SK-N-SH (cell line): ENCODE measurements at places on chromosomes 7 and 10.

- DNase-seq: no peak
Observed at GRCh38 chr10:122296363-122297120, 25.4 kb downstream of the BTBD16 start.

DNA sequence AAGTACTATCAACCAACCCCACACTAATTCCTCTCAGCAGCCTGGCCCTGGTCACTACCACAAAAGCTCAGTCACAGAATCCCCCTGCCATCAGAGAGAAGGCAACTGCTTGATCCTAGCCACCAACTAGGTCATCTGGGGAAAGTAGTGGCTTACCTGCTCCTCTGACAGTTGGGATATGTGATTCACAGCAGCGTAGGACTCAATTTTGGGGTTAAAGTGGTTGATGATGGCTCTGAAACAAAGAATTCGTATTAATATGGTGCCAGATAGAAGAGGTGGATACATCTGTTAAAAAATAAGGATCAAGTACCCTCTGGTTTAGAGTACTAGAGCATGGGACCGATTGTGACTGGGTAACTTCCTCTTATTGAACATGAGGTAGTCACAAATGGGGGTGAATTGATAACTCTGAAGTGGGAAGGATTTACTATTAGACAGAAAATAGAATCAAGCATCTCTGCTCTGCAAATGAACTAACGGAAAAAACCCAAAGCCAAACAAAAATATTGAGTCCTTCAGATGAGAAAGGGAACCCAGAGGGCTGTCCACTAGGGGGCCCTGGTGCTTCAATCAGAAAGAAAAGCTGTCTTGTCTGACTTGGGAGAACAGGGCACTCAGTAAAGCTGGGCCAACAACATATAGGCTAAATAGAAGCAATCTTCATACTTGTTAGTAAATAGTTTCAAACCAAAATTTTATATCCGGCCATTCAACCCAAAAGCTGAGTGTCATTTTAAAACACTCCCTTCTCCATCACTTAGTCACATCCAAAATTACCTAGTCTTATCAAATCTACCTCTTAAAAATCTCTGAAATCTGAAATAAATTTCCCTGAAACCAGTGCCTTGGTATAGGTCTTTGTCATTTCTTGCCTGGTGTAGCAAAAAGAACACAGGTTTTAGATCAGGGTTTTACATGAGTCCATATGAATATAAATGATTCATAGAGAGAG lies 45.9 kb upstream of the KCNIP2 start:
- DNase-seq: peak; percentile 66

DNA sequence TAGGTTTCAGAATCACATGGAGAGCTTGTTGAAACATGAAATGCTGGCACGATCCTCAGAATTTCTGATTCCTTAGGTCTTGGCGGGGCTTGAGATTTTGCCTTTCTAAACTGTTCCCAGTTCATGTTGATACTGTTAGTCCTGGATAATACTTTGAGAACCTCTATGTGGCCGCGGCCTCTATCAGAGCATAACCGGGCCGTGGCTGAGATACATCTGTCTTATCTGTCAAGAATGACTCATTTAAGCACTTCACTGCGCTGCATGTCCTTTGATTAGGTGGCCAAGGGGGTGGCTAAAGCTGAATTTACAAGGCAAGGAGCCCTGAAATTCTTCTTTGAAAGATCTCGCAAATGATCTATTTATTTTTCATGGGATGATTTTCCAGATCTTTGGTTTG lies 66.9 kb downstream of the GALNT17 start:
- DNase-seq: no peak

- no peak for DNase-seq
Observed at GRCh38 chr10:124560377-124561105, 98.9 kb downstream of the LHPP start.

GRCh38 chr7:151237244-151238189 lies 5.2 kb downstream of the CHPF2 start:
- DNase-seq: no peak

DNA sequence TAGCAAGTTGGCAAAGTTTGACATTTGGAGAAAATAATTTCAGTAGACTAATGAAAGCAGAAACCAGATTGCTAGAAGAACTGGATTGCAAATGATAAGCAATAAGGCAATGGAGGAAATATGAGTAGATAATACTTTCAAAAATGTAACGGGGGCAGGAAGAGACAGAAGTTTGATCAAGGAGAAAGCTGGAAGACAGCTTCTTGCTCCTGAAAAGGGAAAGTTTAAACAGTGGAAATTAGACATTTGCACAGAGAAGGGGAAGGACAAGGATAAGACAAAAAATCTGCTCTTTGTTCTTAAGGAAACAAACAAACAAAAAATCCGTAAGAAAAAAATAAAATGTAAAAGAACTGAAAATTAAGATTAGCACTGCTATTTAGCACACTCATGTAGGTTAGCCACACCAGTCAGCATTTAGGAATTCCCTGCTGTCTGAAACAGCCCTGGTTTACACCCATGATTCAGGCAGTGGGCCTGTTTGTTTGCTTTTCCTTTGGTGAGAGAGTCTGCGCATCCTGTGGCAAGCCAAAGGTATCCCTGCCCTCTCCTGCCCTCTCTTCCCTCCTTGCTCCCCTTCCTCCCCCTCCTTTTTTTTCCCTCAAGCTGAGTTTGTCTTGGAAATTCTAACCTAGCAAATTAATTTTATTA lies 104.3 kb upstream of the CAV2 start:
- DNase-seq: no peak

DNA sequence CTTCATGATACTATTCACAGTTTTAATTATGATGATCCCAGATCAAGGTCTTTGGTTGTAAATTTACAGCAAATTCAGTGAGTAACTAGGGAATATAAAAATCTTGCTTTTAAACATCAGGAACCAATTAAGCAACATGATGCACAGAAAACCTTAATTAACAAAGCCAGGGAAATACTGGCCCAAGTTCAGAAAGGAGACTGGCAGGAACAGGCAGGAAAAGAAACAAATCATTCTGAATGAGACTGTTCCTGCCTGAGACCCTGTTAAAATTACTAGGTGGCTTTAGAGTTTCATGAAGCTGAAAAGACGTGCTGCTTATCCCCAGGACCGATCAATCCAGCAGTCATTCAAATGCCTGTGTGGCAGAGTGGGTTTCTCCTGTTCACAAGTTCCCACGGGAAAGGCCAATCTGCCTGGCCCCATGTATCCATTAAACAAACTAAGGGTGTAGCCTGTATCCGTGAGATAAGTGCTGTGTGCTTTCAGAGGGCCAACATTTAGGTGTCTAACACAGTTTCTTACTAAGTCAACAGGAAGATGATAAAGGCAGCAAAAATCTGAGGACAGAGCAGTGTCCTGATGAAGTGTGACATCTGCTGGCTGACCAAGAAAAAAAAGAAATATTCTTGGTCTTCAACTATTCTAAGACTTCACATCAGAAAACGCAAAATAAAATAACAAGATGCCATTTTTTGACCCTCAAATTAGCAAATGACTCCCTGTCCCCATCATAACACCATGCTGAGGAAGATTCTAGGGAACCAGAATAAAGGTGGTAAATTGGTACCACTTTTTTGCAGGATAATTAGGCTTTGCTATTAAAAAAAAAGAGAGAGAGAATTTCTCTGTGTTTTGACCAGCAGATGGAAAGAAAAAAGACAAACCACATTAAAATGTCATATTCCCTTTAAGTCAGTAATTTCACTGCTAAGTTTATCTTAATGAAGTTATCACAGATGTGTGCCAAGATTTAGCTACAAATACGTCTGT lies 34.2 kb downstream of the PUS7 start:
- DNase-seq: peak; percentile 61

- DNase-seq: no peak
Observed at GRCh38 chr7:28069807-28070206, 110.8 kb downstream of the JAZF1 start.

DNA sequence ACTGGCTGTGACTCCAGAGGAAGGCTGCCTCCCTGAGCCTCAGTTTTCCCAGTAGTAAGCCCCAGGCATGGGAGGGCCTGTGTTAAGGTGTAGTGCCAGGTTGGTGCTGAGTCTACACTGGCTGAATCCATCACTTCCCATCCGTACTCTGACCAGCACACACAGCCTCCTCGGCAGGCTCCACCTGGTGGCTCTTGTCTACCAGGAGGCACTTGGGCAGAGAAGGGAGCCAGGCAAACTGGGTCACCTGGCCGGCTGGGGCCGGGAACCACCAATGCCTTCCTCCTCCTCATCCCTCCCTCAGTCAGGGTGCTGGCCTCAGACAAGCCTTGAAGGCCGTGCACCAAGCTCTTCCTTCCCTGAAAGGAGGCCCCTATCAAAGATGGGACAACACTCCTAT lies 75.7 kb downstream of the CHST15 start:
- no peak for DNase-seq

- DNase-seq: peak; percentile 83
Observed at GRCh38 chr10:71608819-71609768, 110.5 kb downstream of the C10orf105 start.

DNA sequence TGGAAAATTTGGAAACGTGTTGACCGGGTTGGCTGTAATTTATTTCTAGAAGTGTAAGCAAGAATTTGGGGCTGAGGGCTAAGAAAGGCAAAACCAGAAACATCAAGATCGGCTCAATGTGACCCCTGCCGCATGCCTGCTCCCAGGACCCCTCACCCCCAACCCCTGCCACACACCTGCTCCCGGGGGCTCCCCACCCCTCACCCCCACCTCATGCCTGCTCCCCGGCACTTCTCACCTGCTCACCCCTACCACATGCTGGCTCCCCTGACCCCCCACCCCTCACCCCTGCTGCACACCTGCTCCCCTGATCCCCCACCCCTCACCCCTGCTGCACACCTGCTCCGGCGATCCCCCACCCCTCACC lies 19.0 kb upstream of the CFAP46 start:
- peak; percentile 27 for DNase-seq

DNA sequence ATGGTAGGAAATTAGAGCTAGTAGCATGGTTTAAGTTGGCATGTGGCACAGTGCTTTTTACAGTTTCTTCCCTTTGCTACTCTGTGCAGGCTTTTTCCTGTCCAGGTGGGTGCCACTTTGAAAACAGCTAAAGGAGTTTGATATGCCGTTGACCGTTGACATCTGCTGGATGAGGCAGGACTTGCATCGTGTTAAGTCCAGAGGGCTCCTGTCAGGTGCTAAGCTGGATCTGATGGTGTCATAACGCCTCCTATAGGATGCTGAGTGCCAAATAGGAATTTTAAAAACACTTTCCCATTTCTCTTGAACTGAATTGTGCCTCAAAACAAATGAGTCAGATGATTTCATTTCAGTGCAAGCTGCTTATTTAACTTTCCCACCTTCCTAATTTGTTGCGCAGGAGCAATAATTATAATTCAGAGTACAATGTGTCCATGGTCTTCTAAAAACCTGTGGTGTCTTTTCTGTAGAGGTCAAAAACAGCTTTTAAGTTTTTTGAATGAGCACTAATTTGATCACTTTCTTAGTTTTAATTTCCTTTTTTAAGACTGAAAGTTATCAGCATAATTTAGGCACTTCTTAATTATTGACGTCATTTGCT lies 178.3 kb downstream of the CDCA7L start:
- peak; percentile 44 for DNase-seq

DNA sequence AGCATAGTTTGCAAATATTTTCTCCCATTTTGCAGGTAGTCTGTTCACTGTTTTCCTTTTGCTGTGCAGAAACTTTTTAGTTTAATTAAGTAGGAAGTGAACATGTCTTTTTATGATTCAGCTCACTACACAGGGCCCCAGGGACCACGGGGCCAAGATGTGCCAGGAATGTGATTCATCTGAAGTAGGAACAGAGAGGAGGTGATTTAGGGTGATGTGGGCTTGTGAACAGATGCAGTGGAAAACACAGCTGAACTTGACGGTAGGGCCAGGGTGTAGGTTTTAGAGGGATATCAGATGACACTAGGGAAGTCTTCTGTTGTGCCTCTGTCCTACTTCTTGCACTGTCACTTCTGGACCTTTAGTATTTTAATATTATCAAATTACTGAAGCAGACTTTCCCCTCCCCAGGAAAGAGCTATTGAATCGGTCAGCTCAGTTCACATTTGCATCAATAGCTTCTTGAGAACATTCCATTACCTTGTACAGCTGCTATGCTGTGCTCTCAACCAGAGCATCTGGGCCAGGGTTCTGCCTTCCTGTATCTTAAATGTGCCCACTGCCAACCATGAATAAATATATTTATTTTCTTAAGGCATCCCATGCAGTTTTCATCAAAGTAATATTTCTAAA lies 96.9 kb downstream of the OSBPL3 start:
- DNase-seq: no peak

- DNase-seq: no peak
Observed at GRCh38 chr10:27341001-27341400, 100.4 kb upstream of the ACBD5 start.

- no peak for DNase-seq
Observed at GRCh38 chr7:18958627-18959026, 158.8 kb downstream of the TWIST1 start.

GRCh38 chr7:50641442-50642405 lies 76.5 kb upstream of the DDC start:
- no peak for DNase-seq

DNA sequence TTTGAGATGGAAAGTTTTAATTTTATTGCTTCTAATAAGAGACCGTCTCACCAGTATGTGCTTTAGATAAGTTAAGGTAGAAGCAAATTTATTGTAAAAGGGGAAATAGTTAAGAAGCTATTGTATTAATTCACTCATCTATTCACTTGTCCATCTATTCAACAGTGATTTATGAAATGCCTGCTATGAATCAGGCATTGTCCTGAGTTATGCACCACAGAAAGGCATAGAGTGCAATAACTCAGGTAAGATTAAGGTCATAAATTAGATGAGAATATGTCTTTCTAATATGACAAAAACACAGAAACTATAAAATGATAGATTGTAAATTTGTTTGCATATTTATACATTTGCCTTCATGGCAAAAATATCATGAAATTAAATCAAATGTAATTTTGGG lies 379.3 kb upstream of the PCDH15 start:
- no peak for DNase-seq

DNA sequence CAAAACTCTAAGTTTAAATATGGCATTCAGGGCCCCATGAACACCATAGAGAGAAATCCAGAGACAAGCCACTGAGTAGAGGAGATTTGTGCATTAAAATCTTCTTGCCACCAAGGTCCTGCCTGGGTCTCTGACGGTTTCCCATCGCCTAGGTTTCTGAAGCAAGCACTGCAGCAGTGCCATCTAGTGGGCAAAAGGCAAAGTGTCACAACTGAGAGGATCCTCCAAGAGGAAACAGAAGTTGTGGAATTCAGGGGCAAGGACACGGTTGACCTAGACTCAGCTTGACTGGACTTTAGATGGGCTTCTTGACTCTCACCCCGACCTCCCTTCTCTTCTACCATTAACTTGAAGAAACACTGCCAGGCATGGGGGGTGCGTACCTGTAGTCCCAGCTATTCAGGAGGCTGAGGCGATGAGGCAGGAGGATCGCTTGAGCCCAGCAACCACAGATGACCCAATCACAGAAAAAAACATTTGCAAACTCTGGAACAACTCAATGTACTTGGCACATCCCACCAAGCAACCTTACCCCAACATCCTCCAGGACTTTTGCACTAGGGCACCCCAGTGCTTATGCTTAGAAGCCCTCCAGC lies 604.1 kb downstream of the GALNT17 start:
- peak; percentile 77 for DNase-seq

DNA sequence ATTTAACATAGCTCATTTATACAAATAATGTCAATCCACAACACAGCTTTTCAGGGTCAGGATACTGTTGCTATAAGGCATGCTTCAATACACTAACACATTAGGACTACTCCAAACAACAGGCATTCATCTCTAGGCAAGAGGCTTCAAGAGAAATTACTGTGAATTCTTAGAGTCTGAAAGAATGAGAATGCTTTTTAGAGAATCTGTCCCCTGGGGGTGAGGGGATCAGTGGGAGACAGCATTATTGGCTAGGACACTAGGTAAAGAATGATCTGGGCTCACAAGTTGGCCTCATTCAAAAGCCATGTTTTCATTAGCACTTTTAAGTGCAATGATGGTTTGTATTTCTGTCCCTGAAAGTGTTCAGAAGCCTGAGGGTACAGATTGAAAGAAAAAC lies 132.6 kb downstream of the SEMA3D start:
- DNase-seq: no peak
